Tongue (tissue), 3 donors: ENCODE measurements at places on chromosomes 5 and 9. TPM values are rescaled to one million over a fixed set of nuclear protein-coding genes. Genes with fewer than 3 reads are reported as not detected.

The ADGRD2 gene
- not detected for total RNA-seq

The MOB3B gene
- total RNA-seq: 4.2 TPM

The PDGFRB gene
- 129 TPM for total RNA-seq

The SUSD3 gene
- 3.7 TPM for total RNA-seq

The ENG gene
- total RNA-seq: 11.6 TPM

The CAMK4 gene
- 8.4 TPM for total RNA-seq

The FBP2 gene
- 83.0 TPM for total RNA-seq

The ZNF462 gene
- 32.4 TPM for total RNA-seq

The PHYHD1 gene
- 26.0 TPM for total RNA-seq

The CCNO gene
- not detected for total RNA-seq

The ZNF366 gene
- 3.9 TPM for total RNA-seq

DNA sequence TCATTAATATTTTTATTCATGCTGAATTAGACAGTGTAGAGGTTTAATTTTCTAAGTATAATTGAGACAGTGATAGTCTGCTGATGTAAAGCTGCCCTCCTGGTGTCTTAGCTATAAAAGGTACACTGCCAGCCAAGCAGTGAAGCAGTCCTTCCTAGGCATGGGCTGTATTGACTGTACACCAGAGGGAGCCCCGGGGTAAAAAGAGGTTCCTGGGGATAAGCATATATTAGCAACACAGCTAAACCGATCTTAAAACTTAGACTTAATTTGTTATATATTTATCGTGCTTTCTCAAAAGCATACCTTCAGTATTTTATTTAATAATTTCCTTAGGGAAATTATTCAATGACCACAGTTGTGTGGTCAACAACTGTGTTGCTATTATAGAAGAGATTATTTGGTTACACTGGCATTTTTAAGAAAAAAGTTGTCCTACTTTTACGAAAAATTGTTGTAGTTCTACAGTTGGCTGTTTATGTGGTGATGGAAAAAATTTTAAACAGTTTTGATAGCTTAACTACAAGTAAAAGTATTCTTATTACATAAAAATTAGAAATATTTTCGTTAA is 68.8 kb downstream of the ELL2 start:
- DNase-seq: peak; percentile 36

DNA sequence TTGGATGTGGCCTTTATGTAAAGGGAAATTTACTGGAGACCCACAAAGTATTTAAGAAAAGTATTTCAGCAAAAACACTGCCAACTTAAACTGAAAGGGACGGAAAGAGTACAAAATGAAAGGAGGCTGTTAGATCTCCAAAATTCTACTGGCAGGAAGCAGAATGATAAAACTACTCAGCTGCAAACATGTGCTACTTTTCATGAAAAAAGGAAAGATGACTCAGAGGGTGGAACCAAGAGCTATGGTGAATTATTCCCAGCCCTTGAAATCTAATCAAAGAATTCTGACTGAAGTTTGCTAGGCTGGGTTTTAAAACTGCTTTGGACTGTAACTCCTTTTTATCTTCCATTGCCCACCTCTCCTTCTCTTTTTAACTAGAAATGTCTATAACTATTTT is 58.6 kb upstream of the ZBED3 start:
- DNase-seq: no peak

DNA sequence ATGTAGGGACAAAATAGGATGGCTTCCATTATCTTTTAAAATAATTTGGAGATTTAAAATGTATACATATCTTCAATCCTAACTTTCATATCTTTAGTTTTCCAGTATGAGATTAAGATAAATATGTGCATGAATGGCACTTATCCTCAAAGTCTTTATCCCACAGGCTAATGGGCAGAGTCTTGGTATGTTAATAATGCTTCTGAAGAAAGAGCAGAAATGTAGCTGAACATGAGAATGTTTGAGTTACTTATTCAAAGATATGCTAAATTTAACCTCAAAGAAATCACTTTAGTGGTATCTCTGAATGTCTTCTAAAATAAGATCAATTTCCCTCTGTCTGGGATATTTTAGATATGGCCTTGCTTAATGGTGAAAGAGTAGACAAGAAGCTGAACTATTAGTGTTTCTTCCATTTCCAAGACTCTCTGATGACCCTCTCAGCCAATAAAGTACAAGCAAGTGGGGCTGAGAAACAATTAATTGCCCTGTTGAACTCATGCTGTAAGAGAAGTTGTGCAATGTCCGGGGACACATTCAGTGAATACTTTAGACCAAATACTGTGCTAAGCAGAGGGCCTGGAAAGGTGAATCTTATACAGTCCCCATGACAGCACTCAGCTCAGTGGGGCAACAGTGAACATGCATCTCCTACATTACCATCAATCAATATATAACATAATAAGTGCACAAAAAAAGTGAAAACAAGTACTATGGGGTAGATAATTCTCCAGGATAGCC is 50.0 kb upstream of the ADAMTSL1 start:
- DNase-seq: no peak

DNA sequence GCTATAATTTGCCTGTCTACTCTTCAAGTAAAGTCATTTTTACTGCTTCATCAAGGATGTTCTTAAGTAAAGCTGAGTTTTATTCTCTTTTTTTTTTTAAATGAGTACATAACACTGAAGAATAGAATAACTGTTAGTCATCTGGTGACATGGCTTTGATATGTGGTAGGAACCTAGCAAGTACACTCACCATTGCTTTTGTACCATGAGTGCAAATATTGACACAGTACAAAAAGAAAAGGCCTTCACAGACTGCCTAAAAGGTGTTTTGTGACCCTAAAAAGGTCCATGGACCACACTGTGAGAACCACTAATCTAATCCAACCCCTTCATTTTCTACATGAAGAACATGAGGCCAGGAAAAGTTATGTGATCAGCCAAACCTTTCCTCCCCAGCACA is 55.0 kb downstream of the ECPAS start:
- DNase-seq: no peak

GRCh38 chr5:180336234-180337020 is 16.7 kb downstream of the GFPT2 start:
- no peak for DNase-seq

DNA sequence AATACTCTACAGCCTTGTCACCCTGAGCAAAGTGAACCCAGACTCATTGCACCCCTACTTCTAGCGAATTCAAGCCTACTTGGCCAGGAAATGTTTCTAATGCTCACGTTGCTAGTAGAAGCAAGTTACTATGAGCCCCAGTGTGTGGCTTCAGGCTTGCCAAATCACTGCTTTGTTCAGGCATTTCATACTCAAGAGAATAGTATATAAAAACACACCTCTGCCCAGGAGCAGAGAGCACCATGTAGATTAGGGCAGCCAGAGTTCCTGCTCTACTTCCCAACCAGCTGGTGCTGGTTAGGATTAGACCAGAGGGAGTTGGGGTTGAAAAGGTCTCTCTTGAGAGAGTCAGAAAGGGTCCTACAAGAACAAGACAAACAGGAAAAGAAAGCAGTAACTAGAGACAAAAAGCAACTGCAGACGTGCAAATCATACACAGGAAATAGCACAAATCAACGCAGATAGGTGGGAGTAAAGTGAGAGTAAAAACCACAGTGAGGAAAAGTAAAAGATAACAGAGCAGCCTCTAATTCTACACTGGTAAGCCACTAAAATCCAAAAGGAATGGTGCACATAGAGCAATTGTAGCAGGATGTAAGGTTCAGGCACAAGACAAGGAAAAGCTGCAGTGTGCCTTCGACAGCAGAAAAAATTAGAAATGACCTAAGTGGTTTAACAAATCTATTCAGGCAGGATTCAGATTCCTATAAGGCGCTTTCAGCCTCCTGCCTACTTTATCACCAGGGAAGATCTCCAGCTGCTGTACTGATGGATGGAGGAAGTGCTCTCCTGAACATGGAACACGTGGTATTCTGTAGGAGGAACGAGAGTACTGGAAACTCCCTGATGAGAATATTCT is 49.6 kb upstream of the KIF2A start:
- DNase-seq: no peak

DNA sequence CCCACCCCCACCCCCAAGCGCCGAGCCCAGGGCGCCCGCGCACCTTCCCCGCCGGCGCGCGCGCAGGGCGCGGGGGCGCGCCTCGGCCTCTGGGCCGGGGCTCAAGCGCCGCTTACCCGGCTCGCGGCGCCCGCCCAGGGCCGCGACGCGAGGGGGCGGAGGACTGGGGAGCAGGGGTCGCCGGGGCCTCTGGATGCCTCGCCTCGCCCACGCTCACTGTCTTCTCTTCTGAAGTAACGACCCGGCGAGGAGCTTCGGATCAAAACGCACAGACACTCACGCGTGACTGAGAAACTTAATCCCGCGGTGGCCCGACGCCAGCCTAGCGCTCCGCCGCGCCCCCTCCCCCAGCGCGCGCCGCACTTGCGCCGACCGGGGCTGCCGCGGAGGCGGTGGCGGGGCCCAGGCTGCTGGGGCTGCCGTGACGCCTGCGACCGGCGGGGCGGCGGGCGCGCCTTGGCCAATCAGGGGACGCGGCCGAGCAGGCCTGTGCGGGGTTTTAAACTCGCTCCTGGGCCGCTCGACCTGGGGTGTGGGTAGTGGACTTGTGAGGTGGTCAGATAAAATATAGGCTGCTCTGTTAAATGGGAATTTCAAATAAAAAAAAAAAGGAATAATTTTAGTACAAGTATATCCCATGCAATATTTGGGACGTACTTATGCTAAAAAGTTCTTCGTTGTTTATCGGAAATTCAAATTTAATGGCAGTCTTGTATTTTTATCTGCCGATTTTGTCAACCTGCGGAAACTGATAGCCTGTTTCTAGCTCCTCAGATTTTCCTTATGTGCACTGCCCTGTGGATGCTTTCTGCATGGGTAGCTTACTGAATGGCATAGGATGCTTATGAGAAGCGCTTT is at the start of gene MPDZ:
TSS of gene MPDZ (minus strand) at position 409 of the 858 bp plus-strand sequence. CDS start 29,377 bp downstream, outside the sequence.
- DNase-seq: peak; percentile 89

DNA sequence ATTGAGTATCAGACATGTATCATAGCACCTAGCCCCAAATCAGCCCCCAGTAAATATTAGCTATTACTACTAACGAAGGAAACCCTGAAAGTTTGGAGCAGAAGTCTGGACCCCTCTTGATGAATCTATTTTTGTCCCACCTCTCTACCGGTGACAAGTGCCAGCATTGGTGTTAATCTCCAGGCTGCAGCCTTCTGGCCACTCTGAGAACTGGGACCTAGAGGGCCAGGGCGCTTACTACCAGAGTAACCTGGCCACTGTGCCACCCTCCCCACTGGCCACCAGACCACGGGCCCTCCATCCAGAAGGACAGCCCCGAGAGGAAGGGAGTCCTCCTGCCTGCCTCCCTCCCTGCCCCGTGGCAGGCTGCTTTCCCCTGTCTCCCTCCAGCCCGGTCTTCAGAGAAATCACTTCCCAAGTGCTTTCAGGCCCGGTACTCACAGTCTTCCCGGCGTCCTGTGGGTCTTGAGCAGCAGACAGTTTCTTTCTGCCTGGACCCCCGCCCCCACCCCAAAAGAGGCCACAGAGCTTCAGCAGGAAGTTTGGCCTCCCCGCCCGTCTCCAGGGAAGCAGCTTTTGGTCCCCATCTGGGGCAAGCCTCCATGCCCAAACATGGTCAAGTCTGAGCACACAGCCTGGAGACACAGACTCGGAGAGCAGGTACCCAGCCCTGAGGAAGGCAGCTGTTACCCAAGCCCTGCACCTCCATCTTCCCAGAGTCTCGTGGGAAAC is at the start of gene KCNMB1:
TSS of gene KCNMB1 (minus strand) at position 550 of the 732 bp plus-strand sequence. CDS start 3,920 bp downstream, outside the sequence.
- DNase-seq: no peak

DNA sequence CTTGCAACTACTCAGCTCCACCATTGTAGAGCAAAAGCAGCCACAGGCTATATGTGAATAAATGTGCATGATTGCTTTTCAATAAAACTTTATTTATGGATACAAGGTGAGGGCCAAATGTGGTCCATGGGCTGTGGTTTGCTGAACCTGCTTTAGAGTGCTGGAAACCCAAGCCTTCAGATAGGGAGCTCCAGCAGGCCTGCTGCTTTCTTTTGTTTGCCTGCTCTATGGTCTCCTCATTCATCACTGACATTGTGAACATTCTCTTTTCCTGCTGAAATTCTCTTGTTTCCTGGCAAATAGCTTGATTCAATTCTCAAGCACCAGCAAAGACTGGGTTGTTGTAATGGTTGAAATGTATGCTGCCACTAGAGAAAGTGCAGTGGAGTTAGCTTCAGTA is 26.0 kb downstream of the EGFLAM start:
- no peak for DNase-seq

- DNase-seq: peak; percentile 17
These were observed 252.5 kb downstream of the DEPDC1B start for GRCh38 chr5:60447488-60447920.

GRCh38 chr9:130932255-130933079 is 6.6 kb downstream of the FIBCD1 start:
- peak; percentile 68 for DNase-seq

- DNase-seq: peak; percentile 83
These were observed 18.8 kb upstream of the CATSPER3 start for GRCh38 chr5:134948911-134949310.

DNA sequence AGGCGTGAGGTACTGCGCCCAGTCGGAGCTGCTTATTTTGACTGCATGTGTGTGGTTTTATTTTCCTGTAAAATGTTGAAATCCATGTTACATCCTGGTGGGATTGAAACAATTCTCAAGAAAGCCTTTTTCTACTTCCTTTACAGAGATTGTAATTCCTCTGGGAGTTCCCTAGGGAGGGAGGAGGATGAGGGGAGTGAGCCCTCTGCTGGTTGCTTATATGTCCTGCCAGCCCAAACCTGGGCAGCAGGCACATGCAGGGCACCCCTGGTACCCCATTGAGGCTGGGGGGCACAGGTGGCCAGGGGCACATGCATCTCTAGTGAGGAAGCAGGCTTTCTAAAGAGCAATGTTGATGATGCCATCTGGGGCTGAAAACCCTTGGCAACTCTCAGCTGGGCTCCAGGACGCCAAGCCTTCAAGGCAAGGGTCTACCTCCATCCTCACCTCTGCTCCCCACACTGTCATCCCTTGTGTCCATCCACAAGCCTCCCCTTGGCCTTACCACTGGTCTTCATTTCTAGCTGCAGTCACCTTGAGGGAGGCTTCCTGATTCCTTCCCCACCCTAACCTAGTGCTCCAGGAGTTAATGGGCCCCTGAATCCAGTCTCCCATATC is 84.7 kb upstream of the TNFSF8 start:
- peak; percentile 41 for DNase-seq

- no peak for DNase-seq
These were observed 68.2 kb downstream of the MVB12B start for GRCh38 chr9:126394802-126395201.

DNA sequence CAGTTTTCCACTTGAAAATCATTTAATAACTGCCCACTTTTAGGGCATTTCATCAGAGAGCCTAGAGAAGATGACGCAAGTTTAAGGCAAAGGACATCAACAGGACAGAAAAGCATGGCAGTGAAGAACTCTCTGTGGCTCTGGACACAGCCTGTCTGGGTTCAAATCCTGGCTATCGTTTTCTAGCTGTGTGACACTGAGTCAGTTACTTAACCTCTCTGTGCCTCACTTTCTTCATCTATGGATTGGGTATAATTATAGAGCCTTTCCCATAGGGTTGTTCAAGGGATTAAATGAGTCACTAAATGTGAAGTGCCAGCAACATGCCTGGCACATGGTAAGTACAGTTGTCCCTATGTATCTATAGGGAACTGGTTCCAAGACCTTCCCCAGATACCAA is 6.7 kb downstream of the MYO10 start:
- no peak for DNase-seq
